ENCODE measurements at places on chromosomes 5 and 9.

DNA sequence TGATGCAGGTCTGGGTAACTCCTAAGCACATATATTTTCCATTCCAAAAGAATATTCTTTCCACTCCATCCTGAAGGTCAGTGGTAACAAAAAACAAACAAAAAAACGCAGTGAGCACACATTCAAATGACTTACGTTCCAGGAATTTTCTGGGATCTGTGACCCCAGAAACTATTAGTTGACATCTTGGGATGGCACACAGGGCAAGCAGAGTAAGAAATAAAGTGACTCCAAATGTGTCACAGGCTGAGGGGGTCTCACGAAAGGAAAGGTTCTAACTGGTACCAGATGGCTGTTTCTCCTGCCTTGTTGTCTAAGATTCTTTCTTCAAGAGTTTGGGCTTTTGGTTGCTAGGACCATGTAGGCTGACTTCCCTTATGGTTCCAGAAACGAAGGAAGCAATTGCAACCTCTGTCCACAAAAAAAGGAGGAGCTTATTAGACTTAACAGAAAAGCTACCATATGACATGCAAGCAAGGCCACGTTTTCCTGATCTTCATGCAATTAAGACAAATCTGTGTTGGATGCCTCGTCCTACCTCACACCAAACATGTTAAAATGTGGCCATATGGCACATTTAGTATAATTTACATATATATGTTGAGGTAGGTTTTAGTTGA is 32.7 kb downstream of the PTGS1 start:
- DNase-seq = no peak

DNA sequence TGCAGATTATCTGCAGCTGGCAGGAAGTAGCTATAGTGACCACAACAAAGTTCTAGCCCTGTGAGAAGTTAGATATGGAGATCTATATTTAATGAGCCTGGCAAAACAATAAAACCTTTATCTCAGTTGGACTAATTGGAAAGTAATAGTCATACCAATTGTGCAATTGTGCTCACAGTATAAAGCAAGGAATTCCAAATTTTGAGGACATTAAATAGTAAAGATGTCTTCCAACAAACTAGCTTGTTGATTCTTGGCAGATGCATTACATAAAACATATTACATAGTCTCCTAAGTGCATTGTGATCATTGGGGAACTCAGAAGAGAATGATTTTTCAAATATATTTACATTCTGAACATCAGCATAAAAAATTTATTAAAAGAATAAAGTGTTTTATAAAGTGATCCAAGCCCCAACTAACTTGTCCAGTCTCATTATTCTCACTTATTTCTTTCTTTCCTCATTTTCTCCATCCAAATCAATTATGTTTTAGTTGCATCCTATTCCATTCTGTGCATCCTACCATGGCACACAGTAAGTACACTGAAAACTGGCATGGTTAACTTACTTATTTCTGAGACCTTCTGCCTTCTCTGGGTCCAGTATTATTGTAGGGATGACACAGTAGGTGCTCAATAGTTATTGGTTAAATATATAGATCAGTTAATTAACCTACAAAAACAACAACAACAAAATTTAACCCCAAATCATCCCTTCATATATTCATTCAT is 977.2 kb upstream of the NUDT12 start:
- DNase-seq = peak; percentile 3

GRCh38 chr9:87119328-87119881 is 172.1 kb upstream of the GAS1 start:
- DNase-seq = peak; percentile 90

DNA sequence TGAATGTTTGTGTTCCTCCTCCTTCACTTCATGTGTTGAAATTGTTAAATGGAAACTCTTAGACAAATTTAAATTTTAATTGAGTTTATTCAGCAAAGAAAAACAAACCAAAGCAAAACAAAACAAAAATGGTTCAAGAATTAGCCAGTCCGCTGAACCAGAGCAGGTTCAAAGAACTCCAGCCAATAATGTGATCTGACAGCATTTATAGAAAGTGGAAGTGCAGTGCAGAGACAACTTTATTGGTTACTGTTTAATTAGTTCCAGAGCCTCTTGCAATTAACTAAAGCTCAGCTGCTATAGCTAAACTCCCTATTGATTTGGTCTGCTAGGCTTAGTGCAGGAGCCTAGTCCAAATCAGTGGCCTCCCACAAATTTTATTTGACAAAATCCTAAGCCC is 132.9 kb downstream of the RNF180 start:
- DNase-seq = no peak

DNA sequence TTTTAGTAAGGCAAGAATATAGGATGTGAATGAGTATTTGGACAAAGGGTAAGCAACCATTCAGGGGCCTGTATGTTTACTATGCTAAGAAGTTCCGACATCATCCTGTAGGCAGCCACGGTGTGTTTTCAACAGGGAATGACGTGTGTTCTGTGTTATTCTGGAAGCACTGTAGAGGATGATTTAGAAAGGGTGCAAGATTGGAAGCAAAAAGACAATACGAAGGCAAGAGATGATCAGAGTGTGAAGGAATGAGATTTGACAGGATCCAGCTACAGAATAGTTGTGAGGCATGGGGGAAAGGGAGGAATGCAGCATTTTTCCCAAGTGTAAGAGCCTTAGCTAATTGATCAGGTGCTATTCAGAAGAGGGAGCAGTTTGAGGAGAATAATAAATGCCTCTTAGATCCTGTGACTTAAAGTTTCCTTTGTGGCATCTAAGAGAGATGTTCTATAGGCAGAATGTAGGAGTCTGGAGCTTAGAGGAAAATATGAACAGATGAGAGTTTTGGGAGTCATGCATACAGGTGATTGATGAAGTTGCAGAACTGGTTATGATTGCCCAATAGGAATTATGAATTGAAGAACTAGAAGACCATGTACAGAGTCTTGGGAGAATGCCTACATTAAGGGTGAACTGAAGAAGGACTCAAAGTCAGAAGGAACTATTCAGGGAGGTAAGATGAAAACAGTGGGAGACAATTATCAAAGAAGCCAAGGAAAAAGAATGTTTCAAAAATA is 2.5 kb downstream of the SMC5 start:
- no peak for DNase-seq

DNA sequence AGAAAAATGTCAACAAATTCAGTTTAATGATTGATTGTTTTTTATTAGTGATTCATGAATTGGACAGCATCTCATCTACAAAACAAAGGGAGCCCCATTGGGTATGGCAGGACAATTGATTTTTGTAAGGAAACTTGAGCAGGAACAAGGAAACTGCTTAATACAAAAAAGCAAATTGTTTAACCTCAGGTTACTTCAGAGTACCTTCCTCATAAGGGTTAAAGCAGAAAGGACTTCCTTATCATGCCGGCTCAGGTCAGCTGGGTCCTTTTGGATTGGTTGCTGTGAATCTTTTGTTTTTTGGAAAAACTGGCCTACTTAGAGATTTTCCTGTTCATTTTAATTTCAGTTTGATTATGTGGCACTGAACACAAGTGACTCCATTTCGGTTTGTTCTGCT is 211.8 kb downstream of the ARRDC3 start:
- DNase-seq = no peak

GRCh38 chr9:18185196-18185595 is 288.8 kb upstream of the ADAMTSL1 start:
- DNase-seq = no peak

- no peak for DNase-seq
Measured at GRCh38 chr5:44821164-44821563, 12.4 kb downstream of the MRPS30 start.

DNA sequence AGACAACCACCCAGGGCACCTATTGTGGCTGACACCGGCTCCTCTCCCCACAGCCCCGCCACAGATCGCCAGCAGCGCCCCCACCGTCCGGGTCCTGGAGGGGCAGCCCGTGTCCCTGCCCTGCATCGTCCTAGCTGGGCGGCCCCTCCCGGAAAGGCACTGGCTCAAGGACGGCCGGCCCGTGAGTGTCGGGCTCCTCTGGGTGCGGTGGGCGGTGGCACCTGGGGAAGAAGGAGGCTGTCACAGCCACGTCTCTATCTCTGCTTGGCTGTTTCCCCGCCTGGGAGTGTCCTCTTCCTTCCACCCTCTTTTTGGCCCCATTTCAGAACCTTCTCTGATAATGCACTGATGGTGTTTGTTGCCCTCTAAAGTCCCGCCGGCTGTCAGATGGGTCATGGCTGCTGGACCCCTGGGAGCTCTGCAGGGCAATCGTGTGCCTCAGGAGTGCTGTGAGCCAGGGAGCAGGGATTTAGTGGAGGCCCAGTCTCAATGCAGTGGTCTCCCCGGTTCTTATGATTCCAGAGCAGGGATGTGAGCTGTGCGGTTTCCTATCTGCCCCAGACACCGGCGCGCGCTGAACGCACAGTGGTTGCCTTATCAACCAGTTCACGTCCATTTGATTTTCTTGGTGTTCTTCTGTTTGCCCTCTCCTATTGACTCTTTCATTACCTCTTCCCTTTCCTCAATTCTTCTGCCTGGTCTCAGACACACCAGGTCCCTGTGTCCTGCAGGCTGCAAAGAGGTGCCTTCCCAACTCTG is 55.3 kb downstream of the HMCN2 start:
- no peak for DNase-seq

DNA sequence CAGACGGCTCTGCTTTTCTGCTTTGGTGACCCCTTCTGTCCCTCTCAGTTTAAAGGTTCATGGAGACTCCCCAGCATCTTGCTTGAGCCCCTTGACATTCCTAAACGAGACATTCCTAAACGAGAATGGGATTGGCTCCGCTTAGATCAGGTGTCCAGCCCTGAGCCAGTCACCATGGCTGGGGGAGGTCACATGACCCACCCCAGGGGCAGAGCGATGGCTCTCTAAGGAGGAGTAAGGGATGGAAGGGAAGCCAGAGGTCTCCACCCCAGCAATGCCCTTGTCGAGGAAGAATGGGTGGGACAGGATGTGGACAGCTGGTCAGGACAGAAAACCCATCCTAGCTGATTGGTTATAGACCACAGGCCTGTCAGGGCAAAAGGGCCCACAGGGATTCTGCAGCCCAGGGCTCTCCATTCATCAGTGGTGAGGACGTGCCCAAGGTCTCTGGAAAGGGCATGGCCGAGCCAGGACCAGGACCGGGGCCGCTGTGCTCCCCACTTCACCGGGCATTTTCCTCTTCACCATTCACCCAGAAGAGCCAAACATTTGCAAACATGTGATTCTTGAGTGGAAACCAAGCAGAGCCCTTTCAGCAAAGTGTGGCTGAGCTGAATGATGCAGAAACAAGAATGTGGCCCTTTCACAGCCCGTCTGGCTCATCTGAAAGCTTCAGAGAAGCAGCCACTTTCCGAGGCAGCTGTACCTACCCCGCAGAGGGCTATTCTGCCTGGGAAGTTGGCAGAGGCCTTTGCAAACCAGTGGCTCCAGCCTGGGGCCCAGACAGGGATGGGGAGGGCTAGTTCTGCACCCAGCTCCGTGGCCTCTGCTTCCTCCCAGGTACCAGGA is 19.8 kb upstream of the AIF1L start:
- no peak for DNase-seq

DNA sequence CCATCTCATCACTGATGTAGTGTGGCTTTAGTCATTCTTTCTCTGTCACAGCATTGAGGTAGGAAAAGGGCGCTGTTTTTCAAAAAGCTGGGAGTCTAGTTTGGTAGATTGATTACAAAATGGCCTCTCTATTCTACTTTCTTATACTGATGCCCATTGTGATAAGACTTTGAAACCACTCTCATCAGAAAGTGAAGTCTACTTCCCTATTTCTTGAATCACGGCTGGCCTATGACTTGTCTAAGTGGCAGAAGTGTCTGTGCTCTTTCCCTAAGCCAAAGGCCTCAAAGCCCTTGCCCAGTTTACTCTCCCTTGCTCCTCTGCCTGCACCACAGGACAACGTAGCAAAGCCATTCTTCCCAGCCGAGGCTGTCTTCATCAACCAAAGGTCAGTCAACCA is 83.0 kb upstream of the IL33 start:
- no peak for DNase-seq

DNA sequence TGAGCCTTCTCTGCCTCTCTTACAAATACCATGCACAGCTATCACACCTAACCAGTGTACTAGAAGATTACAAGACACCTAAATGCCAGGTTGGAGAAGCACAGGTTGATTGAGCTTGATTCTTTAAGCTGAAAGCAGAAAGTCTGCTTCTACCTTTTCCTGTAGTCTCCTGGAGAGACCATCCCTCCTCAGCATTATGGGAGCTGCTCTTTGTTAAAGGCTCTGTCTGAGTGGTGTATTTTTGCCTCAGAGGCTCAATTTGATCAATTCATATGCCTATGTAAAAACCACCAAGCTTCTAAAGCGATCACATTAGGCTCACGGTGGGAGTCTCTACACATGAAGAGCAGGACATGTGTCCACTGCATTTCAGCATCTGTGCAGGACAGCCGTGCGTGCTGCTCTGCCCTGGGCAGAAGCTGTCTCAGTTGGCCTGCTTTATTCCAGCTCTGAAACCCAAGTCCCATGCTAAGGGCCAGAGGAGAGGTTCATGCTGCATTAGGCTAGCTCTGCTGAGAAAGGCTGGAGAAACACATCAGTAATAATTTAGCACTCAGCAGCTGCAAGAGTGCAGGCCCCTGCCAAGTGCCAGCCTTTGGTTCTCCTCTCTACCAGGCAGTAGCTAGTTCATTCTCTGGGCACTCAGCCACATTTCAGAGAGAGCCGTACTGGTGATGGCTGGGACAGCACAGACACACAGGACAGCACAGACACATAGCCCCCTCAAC is 41.7 kb downstream of the TMEM167A start:
- no peak for DNase-seq

DNA sequence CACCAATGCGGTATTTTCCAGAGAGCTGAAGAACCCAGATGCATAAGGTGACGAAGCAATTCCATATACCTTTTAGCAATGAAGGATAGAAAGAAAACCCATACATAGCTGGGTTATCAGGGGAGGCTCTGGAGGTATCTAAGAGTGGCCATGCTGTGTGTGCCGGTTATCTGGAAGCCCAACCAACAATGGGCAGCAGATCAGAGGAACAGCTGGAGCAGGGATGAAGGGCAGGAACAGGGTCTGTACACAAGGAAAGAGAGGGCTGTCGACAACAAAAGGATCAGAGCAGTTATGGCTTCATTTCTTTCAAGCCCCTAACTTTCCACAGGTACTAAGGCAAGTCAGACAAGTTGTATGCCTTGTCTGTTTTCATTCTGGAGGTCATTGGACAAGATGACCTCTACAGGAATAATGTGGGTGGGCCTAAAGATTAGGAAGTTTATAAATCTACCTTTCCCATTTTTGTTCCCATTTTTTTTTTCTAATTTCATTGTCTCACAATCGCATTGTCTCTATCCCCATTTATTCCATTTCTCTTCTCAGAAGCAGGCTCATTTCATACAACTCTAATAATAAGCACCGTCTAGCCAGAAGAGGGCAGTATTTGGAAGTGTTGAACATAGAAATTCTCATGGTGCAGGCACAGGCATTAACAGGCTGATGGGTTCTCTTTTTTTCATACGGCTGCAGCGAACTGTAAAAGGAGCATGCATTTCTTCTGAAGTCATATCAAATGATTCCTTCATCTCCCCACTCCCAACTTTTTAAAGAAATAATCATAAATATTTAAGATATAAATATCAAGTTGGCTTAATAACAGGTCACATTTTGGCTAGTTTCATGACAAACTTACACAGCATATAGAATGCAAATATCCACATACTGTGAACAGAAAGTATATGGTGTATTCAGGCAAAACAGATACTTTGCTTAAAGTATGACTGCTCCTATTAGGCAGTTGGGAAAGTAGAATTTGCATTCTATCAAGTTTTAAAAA is 63.5 kb downstream of the ZNF474 start:
- peak; percentile 81 for DNase-seq
